Activated T-cell treated with anti-CD3 and anti-CD28 coated beads, Interleukin-2, amount 50 U/mL, for 48 hours (primary cell): ENCODE measurements at places on chromosomes 4 and X.
A peak's percentile ranks its signal among the peaks of the same experiment; 100 is the strongest.

DNA sequence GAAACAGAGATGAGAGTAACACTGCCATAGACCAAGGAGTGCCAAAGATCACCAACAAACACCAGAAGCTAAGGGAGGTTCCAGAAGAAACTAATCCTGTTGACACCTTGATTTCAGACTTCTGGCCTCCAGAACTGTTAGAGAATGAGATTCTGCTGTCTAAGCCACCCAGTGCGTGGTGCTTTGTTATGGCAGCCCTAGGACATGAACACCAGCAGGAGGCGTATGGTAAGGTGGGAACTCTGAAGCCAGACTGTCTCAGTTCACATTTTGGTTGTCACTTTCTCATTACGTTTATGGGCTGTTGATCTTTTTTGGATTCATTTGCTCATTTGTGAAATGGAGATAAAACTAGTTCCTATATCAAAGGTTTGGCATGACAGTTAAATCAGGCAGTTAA is 142.9 kb downstream of the DCHS2 start:
- DNase-seq, result no peak

- no peak for DNase-seq
Measured at GRCh38 chr4:154958621-154959358, 177.7 kb downstream of the RBM46 start.

DNA sequence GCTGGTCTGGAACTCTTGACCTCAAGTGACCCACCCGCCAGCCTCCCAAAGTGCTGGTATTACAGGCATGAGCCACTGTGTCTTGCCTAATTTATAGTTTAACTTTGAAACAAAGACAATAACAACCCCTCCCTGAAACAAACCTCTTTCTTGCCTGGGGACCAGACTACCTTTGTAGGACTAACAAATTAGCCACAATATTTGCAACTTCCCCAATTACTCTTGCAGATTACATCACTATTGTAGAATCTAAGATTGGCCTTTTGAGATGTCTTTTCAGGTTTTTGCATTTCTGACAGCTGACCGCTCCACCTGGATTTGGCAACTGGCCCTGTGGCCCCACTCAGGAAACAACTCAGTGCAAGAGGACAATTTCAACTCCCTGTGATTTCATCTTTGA is 84.8 kb downstream of the AKAP4 start:
- DNase-seq, result no peak

DNA sequence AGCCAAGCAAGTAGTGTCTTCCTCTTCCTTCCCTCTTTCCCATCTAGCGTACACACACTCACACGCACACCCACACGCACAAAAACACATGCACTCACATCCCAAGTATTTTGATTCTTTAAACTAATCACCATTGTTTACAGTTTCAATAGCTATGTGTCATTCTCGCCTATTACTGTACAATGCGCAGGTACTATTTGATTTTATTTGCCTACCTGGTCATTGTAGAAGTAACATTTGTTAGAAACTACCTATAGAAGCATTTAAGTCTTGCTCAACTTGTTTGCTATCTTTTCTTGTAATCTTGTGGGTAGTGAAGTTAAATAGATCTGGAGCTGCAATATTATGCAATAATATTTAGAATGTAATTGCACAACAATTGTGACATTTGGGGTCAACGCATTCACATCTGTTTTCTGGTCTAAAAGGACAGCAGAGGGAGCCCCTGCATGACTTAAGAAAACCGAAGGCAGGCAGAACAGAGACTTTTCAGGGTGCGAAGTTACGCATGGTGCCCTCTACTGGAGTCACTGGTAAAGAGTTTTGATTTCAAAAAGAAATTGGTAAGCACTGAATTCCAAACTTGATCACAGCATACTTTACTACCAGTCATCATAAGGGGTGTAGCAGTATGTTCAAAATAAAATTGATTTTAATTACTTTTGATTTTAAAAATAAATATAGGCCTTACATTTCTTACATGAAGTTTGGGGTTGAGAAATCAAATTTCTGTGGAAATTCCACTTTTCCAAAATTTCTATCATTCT is 503.3 kb upstream of the FAM241A start:
- peak; percentile 18 for DNase-seq

DNA sequence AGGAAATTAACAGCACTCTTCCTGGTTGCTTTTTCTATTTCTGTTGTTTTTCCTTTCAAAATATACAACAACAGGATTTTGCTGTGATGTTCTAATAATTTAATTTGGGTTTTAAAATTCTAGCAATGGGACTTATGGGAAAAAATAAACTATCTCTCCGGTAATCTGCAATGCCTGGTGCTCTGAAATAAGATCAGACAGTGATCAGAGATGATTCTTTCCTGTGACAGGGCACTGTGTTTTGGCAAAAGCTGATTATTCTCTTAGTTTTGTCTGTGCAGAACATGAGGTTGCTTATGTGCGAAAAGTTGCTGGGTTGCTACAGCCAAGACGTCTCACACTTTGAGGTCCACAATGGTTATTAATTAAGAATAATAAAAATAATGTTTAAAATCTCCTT is 291.7 kb downstream of the FBXO8 start:
- no peak for DNase-seq

DNA sequence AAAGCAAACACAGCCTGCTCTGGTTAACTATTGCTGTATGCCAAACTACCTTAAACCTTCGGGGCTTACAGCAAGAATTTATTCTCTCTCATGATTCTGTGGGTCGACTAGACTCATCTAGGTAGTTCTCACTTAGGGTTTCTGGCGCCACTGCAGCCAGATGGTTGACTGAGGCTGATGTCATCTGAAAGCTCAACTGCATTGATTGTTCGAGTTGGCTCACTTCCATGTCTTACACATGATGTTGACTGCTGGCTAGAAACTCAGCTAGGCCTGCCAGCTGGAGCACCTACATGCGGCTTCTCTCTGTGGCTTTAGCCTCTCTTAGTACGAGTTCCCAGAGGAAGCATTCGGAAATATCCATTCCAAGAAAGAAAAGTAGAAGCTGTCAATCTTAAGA is 103.2 kb downstream of the SRPX start:
- DNase-seq, result no peak

DNA sequence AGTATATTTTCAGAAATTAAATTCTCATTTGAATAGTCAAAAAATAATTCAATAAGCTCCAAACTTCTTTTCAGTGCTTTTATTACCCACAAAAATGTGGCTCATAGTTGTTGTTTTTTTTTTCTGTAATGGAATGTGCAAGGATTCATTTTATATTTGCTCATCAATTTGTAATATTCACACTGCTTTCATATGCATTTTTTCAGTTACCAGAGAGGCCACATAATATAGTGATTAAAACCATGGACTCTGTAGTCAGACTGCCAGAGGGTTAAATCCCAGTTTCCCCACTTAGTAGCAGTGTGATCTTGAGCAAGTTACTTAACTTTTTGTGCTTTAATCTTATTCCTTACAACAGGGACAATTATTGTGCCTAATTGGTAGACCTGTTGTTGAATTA is 64.5 kb downstream of the FAM9B start:
- no peak for DNase-seq

- no peak for DNase-seq
Measured at GRCh38 chr4:150181536-150181935, 103.3 kb downstream of the DCLK2 start.

DNA sequence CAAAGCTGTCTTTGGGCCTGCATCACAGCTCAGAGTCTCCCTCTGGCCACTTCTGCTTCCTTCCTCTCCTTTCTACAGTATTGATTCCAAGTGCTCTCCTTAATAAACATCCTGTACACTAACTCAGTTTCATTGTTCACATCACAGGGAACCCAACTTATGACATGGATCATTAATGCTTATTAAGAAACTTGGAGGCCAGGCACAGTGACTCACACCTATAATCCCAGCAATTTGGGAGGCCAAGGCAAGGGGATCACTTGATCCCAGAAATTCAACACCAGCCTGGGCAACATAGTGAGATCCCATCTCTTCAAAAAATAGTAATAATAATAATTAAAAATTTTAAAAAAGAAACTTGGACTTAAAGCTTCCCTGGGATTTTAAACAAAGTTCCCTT is 89.2 kb upstream of the EFHC2 start:
- no peak for DNase-seq

DNA sequence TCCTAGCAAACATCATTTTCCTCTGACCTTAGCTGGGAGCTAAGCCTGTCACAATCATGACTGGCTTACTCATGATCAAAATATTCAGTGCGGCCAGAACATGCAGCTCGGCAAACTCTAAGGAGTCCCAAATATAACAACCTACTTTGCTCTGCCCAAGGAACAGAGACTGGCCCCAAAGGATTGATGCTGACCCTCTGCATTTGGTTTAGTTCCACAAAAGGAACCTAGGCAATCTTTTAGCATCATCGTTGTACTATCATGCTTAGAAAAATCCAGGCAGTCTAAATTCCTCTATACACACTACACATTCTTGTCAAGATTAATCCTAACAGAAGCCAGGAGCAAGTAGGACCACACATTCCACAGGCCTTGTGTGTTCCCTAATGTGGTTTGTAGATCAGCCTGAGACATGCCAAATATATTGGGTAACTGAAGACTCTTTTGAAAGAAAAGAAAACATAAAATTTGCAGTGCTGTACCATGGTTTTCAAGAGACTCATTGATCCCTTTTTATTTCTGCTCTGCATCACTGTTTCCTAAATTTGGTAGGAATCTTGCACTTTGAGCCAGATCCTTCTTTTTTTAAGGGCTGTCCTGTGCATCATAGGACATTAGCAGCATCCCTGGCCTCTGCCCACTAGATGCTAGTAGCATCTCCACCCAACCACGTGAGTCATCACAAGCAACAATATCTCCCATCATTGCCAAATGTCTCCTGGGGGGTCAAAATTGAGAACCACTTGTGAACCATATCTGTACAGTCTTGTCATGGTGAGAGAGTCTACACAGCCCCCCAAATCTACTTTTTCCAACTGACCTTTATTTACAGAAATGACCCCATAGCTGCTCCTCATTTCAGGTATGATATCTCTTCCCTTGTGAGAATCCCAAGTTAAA is 17.6 kb upstream of the CC2D2A start:
- no peak for DNase-seq

DNA sequence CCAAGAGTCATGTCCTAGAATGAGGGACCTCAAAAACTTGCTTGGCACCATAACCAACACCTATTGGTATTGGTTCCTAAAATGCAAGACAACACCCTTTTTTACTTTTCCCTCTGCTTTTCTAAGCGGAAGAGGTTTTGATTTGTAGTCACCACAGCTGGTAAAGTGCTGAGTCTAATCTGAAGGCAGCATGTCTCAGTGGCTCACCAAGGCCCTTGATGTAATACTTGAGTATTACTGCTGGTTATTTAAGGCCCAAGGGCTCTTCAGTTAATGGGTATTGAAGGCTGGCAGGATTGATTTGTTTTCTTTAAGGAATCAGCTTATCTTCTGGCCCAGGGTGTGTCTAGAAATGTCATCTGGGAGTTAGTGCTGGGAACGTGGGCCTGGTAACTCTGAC is 735.1 kb downstream of the GLUD2 start:
- DNase-seq, result no peak

- no peak for DNase-seq
Measured at GRCh38 chr4:151744614-151745013, 16.2 kb downstream of the GATB start.

- peak; percentile 73 for DNase-seq
Measured at GRCh38 chr4:3201718-3202702, 46.9 kb upstream of the MSANTD1 start.

GRCh38 chrX:125203365-125203736 is 116.3 kb upstream of the TEX13C start:
- peak; percentile 18 for DNase-seq

DNA sequence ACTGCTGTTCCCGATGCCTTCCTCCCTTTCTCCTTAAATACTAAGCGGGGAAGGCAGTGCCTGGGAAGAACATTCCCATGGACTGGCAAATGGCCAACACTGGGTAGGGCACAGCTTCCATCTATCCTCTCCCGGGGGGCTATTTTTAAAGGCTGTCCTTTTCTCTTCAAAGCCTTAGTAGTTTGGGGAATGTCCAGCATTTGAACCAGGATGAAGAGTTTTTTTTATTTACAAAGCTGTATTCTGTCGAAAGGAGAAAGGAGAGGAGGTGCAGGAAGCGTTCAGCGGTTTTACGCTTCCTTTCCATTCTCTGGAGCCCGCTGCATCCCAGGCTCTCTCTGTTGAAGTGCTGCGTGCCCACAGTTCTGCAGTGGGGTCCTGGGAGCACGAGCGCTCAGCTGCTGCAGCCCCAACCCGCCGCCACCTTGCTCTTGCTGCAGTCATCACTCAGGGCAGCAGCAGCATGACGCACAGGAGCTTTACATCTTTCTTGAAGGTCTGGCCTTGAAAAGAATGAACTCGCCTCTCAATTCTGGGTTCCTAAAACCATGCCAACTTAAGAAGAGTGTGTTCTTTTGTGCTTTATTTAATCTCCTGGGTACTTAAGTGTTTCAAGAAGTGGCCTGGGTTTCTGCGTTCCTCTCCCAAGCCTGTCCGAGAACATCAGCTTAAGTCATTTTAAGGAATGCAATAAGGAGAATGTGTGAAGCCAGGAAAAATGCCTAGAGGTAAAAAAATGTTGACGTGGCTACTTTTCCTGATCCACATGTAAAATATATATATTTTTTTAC is 427.2 kb downstream of the MAPK10 start:
- no peak for DNase-seq

- peak; percentile 49 for DNase-seq
Measured at GRCh38 chr4:4637710-4638109, 95.9 kb upstream of the STX18 start.

DNA sequence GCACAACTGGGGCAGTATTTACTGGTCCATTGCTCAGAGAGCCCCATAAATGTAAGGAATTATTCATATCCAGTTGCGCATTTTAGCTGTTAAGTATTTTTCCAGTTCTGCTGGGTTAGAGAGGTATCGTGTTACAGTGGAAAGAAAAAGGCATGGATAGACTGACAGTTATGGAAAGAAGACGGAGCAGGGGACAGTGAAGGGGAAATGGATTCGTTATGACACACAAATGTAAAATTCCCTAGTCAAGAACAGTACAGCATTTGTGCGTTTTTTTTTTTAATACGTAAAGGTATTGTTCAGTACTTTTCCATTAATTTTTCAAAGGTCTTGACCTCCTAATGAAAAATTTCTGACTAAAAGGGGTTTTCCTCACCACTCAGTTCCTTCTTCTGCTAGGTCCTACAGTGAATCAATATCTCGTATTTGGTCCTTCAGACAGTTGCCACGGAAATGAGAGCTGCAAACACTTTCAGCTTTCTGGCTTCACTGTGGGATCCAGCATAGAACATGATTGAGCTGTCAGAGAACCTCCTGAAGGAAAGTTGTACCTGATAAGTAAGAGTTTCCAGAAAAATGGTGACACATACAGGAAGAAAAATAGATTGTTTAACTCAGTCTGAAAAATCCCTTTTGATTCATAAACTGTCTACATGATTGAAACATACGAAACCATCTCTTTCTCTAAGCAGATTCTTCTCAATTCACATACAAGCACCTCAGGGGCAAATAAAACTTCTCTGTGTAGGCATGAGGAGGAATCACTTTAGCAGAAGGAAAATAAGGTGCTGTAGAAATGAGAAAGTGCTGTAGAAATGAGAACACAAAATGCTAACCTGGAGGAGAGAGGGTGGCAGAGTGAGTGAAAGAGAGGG is 21.8 kb upstream of the BBS12 start:
- DNase-seq, result no peak

GRCh38 chr4:183260491-183261151 is 59.5 kb downstream of the CLDN22 start:
- no peak for DNase-seq

- DNase-seq, result no peak
Measured at GRCh38 chrX:151825925-151826485, 86.7 kb upstream of the MAGEA4 start.

- no peak for DNase-seq
Measured at GRCh38 chr4:74013264-74013663, 14.8 kb upstream of the CXCL5 start.

GRCh38 chrX:65630771-65631170 is 36.7 kb upstream of the MSN start:
- DNase-seq, result no peak
